ENCODE measurements at places on chromosomes 5 and 9.

GRCh38 chr5:145848854-145849253 lies 13.7 kb upstream of the PRELID2 start:
- DNase-seq = no peak

- no peak for DNase-seq
These were observed 62.7 kb downstream of the RETREG1 start for GRCh38 chr5:16554110-16554509.

GRCh38 chr5:5622806-5623205 lies 200.3 kb downstream of the ICE1 start:
- no peak for DNase-seq

DNA sequence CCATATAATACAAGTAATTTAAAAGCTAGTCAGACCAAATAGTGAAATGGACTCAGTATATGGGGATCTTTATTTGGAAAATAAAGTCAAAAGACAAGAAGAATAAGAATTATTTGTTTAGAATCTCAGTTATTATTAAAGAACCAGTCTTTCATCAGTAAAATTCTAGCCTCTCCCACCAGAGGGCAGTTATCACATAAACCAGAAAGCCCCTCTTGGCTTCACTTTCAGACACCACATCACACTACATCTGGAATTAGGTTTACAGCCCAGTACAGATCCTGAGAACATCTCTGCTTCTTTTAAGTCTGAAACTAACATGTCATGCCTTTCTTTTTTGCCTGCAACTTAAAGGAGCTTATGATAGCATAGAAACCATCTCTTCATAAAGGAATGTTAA lies 12.2 kb upstream of the HSPB3 start:
- no peak for DNase-seq

- no peak for DNase-seq
These were observed 581.5 kb downstream of the CCDC171 start for GRCh38 chr9:16134351-16134750.

DNA sequence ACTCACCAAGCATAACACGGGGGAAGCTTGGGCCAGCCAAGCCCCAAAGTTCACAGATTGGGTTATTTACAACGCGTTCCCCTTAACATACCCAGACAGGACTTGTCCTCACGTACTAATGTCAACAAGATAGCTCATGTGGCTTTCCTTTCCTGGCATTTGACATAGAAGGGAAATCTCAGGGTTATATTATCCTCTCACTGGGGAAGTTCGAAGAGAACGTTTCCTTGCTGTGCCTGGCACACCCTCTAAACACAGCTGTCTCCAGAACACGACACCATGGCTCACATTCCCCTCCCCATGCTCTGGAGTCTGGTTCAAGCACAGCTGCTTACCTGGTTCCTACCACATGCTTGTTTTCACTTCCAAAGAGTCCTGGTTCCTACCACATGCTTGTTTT lies 46.8 kb upstream of the OTULINL start:
- no peak for DNase-seq

GRCh38 chr9:76873056-76873792 lies 32.7 kb downstream of the PRUNE2 start:
- DNase-seq = no peak

GRCh38 chr9:12933957-12934356 lies 159.1 kb downstream of the LURAP1L start:
- no peak for DNase-seq

DNA sequence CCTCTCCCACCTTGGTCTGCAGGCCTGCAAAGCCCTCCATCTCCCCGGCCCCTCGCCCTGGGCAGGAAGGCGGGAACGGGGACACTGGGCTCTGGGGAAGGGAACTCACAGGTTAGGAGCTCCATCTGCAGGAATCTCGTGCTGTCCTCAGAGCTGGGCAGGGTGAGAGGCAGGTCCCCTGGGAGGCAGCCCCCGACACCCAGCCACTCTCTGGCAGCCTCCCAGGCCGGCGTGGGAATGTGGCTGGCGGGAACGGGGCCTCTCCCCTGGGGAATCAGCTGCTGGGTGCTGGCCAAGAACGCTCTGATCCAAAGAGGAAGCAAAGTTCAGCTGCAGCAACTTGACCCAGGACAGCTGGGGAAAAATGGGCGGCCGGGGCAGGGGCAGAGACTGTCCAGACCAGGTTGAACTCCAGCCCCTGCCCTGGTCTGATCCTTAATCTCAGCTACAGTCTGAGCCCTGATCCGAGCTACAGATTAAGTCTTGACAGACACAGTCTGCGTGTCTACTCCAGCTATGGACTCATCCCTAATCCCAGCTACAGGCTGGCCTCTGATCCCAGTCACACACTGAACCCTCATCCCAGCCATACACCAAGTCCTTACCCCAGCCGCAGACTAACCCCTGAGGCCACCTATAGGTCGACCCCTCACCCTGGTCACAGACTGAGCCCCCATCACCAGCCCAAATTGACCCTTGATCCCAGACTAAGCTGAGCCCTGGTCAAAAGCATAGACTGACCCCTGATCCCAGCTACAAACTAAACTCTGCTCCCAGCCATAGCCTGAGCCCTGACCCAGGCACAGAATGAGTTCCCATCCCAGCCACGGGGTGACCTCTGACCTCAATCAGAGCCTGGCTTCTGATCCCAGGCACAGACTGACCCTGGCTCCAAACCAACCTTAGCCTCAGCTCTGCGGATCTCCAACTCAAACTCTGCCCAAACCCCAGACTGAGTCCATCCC lies 37.3 kb upstream of the EGFL7 start:
- DNase-seq = no peak

GRCh38 chr5:61283471-61283870 lies 48.6 kb upstream of the ZSWIM6 start:
- DNase-seq = no peak

DNA sequence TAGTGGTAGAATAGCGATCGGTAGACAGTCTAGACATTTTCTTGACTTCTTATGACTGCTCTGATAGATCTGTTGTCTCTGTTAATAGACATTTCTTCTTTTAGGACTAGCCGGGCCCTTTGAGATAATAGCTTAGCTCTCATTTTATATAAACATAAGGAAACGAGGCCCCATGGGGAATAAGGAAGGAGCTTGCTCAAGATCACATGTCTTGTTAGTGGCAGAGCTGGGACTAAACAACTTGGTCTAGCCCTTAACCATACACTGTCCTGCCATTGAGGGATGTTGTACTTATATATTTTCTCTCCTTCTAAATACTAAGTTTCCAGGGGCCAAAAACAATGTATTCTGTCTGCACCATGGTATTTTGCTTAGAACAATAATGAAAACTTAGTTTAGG lies 140.0 kb downstream of the GCNT1 start:
- DNase-seq = no peak

- DNase-seq = no peak
These were observed 44.7 kb upstream of the SLC30A5 start for GRCh38 chr5:69049151-69049550.

GRCh38 chr5:159181152-159181551 lies 28.2 kb downstream of the RNF145 start:
- no peak for DNase-seq

DNA sequence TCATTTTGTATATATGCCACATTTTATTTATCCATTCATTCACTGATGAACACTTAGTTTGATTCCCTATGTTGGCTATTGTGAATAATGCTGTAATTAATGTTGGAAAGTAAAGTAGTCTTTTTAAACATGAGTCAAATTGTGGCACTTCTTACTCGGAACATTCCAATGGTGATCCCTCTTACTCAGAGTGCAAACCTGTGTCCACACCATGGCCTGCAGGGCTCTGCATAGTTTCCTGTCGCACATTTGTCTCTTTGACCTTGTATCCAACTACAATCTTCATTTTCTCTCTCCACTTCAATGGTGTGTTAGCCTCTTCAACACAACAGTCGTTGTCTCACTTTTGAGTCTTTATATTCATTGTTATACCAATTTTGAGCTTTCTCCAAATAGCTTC lies 98.1 kb upstream of the PAPPA start:
- no peak for DNase-seq

GRCh38 chr9:108109927-108110690 lies 620.5 kb upstream of the KLF4 start:
- DNase-seq = no peak

DNA sequence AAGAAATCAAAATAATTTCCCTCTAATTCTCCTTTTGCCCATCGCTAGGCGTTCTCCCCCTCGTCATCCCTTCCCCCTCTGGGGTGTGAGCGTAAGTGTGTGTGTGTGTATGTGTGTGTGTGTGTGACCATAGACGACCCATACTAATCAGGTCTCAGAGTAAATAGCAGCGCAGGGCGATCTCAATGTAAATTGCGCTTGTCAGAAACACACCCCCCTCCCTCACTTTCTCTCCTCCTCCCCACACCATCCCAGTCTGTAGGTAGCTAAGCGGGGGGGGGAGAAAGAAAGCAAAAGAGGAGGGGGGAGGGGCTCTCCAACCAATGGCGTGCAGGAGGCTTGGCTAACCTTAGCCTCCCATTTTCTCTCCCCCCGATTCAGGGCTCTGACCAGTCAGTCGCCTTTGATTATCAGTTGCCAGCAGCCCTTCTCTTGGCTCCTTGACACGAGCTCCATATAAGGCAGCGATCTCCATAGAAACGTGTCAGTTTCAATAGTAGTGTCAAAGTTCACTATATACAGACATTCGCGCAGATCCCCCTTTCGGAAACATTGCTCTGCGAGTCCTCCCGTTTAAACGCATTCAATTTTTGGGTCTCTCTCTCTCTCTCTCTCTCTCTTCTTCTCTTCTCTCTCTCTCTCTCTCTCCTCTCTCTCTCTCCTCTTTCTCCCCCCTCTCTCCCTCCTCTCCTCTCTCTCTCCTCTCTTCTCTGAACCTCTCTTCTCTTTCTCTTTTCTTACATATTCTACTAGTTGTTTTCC lies at the start of gene NR2F1:
NR2F1 (plus strand) TSS at position 546 of the 762 bp plus-strand sequence. CDS start 1,802 bp downstream, outside the sequence.
- peak; percentile 95 for DNase-seq

GRCh38 chr9:106025453-106025852 lies 331.1 kb downstream of the TMEM38B start:
- DNase-seq = no peak

DNA sequence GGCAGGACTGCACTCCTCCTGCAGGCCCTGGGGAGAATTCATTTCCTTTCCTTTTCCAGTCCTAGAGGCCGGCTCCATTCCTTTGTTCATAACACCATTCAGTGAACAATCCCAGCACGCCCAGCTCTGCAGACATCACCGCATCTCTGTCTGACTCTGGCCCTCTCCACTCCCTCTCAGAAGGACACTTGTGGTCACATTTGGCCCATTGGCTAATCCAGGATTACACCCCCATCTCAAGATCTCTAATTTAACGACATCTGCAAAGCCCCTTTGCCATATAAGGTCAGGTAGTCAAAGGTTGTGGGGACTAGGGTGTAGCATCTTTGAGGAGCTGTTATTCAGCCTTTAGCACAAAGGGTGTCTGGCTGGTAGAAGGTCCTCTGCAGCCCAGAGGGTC lies 185.0 kb upstream of the DAP start:
- no peak for DNase-seq

DNA sequence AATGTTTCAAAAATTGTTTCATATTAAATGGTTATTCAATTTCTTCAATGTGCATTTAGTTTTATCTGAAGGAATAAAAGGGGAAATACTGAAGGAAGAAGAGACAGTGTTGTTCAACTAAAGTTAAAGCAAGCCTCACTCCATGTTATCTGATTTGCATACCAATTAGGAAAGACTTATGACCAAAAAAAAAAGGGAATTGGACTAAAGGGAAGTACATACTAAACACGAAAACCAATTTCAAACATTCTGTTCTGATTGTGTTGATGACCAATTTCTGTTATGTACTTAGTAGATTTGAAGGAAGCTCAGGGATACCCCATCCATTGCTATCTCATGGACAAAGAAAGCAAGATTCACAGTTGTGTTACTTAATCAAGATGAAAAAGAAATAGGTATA lies 4.9 kb upstream of the GAPT start:
- DNase-seq = no peak

GRCh38 chr9:15400281-15400941 lies 22.3 kb upstream of the SNAPC3 start:
- DNase-seq = no peak

DNA sequence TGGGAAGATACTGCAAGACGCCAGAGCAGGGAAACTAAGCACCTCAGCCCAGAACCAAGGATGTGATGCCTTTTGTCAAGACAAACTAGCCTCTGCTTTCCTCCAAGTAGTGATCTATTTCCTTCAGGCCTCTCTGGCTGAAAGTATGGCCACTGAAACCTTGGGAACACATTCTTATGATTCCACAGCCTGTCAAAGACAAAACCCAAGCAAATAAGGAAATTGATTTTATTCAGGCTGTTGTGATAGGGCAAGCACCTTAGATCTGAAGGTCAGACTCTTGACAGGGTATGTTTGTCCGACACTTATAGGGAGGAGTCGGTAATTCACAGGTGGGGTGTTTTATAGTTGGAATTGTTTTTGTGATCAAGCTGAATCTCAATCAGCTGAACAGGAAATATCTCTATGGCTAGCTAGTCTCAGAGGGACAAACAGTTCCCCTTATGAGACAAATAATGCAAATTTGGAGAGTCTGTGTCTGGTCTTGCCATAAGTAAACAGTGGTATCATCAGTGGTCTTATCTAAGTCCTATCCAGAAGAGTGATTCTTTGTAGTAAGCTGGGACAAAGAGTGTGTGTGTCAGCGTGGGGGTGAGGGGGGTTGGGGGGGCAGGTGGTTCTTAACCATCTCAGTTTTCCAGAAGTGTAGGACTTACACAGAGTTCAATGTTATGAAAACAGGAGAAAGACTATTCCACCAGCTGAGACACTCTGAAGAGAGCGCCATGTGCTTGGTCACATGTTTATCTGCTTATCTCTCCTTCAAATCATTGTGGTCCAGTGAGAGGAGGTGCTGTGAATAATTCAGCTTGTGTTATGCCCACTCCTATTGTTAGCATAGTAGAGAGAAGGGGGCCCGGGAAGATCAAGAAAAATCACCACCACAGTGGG lies 6.7 kb upstream of the ZCCHC10 start:
- DNase-seq = no peak

GRCh38 chr5:122756264-122756911 lies 18.5 kb upstream of the SNX2 start:
- DNase-seq = no peak

GRCh38 chr5:72328172-72328571 lies 8.0 kb downstream of the PTCD2 start:
- DNase-seq = peak; percentile 90

GRCh38 chr5:6576861-6577501 lies 55.9 kb downstream of the NSUN2 start:
- no peak for DNase-seq

DNA sequence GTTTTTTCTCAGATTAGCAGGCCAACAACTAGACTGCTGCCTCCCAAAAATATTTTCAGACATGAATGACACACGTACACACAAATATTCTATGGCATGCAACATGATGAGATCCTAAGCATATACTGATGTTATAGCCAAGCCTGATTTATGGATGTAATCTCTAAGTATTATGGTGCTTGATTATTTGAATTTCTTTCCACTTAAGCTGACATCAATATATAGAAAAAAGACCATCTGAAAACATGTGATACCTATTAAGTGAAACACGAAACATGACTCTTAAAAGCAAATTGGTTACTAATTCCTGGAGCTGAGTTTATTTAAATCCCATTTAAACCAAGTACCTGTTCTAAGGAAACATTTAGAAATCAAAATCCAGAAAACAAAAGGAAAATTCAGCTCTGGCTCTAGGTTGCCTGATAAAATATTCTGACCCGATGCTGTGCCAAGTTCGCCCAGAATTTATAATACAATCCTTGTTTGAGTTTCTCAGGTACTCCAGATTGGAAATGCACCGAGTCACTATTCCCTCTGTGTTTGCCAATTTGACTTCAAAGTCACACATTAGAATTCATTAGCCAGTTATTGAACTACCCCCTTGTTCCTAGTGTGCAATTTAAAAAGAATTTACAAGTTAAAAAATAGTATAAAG lies 548.6 kb downstream of the CSNK1G3 start:
- DNase-seq = no peak

GRCh38 chr9:14524873-14525515 lies 168.2 kb downstream of the ZDHHC21 start:
- peak; percentile 89 for DNase-seq

- DNase-seq = no peak
These were observed 198.9 kb upstream of the CYLC2 start for GRCh38 chr9:102796244-102796643.

Data from NCI-H187 treated with DMSO at 0.1 percent for 48 hours (cell line).